CD4-positive, CD25-positive, alpha-beta regulatory T cell (primary cell): ENCODE measurements at places on chromosomes 5 and 9. TPM values are rescaled to one million over a fixed set of nuclear protein-coding genes. Genes with fewer than 3 reads are reported as not detected.

The PCDHGB3 gene
- polyA plus RNA-seq, result not detected

The SHROOM1 gene
- not detected for polyA plus RNA-seq

The ST8SIA4 gene
- polyA plus RNA-seq, result 21.1 TPM

The IL13 gene
- polyA plus RNA-seq, result not detected

The FGF18 gene
- polyA plus RNA-seq, result not detected

The MRPL41 gene
- polyA plus RNA-seq, result 44.2 TPM
